ENCODE measurements at places on chromosomes 13 and 19. TPM values are rescaled to one million over a fixed set of nuclear protein-coding genes. Genes with fewer than 3 reads are reported as not detected.

ZNRF4 gene
- not detected for total RNA-seq

SIGLEC11 gene
- not detected for total RNA-seq

CASP14 gene
- not detected for total RNA-seq

WASF3 gene
- total RNA-seq: 9.4 TPM

LILRB3 gene
- not detected for total RNA-seq

ZIC2 gene
- not detected for total RNA-seq

CYSLTR2 gene
- not detected for total RNA-seq
